Activated CD4-positive, alpha-beta memory T cell treated with anti-CD3 and anti-CD28 coated beads for 36 hours (primary cell): ENCODE measurements at places on chromosomes 3 and 15. TPM values are rescaled to one million over a fixed set of nuclear protein-coding genes. Genes with fewer than 3 reads are reported as not detected.

GRCh38 chr3:39290255-39290654, 10.4 kb upstream of the CX3CR1 start:
- DNase-seq: no peak

- no peak for DNase-seq
Observed at GRCh38 chr3:98034036-98034435, 1.1 kb downstream of the GABRR3 start.

Gene BCHE
- total RNA-seq: not detected

DNA sequence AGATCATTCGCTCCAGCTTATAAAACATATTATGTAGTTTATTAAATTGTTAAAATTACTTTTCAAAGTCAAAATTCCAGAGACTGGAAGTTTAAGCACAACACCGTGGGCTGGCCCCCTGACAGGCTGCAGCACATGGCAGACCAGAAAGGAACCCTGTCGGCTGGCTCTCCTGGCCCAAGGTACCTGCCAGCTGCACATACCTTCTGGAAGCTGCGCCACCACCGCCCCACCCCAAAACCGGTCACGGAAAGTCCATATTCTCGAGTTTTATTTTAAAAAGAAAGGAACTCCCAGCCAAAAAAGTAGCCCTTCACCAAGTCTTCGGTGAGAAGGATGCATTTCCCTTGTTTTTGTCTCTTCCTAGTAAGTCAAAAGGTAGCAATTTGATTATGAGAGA, 94.6 kb downstream of the FOXP1 start:
- DNase-seq: no peak

- no peak for DNase-seq
Observed at GRCh38 chr15:68096099-68096498, 42.0 kb downstream of the PIAS1 start.

GRCh38 chr3:188649521-188649920, 495.6 kb downstream of the LPP start:
- DNase-seq: no peak

- no peak for DNase-seq
Observed at GRCh38 chr3:98600412-98601095, 7.1 kb upstream of the CPOX start.

GRCh38 chr15:58952751-58953150, 19.3 kb upstream of the SLTM start:
- DNase-seq: no peak

- no peak for DNase-seq
Observed at GRCh38 chr3:34920806-34921205, 718.5 kb upstream of the ARPP21 start.

Gene CNTN3
- not detected for total RNA-seq

Gene P2RY14
- 0.17 TPM for total RNA-seq

Gene ARRDC4
- 0.24 TPM for total RNA-seq

DNA sequence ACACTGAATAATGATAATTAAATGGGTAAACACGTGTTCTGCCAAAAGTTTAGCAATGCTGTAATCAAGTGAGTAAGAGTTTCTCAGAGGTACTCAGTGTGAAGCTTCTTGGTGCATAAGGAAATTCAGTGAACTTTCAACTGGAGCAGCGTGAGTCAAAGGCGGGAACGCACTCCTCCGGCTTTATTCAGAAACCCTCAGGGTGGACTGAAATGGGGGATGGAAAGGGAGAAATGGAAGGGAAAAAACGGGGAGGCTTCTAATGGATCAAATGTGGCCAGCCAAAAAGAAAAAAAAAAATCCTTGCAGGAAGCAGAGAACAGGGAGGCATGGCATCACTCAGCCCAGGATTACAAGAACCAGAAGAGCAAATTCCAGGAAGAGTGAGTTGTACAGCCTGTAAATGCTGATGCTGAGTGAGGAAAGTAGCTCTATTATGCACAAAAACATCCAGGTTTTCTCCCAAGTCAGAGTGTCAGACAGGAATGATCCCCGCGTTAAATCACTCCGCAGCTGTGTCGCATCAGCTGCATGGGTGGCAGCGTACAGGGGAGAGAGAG, 85.3 kb downstream of the ASB7 start:
- DNase-seq: no peak

DNA sequence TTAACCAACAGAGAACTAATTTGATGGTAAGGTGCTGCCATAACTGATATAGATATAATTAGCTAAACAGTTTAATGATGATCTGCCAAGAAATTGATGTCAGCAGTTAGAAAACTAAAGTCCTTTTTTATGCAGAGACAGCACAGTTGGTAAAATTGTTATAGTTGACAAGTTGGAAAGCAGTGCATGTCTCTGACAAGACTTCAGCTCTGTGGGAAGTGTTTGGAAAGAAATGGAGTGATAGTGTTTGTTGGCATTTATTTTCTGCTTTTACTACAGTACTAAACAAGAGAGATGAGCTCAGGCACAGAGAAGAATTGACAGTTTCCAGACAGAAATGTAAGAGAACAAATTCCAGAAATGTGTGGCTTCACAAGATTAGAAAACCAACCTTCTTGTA, 523.5 kb upstream of the BCHE start:
- DNase-seq: no peak

DNA sequence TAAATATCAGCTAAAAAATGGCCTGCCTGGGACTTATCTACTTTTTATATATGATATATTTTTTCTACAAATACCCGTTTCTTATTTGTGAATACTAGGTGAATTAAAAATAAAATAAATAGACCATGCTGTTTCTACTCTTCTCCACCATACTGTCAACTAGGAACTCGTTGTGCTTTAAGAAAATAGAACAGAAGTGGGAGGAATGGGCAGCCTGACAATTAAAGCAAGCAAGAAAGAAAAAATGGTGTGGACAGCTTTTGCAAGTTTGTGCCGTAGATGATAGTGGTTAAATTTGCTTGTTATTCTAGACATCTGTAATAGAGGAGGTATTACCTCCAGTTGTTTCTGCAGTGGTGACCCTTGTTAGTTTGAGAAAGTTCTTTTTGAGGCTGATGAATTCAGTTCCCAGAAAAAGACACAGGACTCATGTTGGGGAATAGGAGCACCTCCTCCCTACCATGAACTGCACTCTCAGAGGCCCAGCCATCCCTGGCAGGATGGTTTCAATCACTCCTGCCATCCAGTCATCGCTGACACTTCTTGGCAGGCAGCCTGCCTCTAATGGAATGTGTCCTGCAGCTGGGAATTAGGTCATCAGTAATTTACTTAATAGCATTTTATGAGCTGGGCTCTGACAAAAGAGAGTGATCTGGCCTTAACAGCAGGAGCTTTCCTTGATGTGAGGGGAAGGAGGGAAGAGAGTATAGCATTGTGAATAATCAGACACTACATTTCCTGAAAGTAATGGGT, 105.0 kb upstream of the GAP43 start:
- DNase-seq: no peak

DNA sequence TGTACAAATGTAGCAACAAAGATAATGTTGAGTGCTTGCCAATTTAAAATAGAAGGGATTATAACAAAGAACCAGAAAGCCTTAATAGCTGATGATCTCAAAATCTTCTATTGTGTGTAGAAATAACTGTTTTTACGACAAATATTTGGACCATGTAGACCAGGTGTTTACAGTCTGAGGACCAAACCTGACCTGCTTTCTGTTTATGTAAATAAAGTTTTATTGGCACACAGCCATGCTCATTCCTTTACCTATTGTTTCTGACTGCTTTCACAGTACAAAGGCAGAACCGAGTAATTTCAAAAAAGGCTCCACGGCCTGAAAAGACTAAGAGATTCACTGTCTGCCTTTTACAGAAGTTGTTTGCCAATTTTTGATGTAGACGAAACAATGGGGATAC, 91.8 kb downstream of the GOLIM4 start:
- DNase-seq: no peak

DNA sequence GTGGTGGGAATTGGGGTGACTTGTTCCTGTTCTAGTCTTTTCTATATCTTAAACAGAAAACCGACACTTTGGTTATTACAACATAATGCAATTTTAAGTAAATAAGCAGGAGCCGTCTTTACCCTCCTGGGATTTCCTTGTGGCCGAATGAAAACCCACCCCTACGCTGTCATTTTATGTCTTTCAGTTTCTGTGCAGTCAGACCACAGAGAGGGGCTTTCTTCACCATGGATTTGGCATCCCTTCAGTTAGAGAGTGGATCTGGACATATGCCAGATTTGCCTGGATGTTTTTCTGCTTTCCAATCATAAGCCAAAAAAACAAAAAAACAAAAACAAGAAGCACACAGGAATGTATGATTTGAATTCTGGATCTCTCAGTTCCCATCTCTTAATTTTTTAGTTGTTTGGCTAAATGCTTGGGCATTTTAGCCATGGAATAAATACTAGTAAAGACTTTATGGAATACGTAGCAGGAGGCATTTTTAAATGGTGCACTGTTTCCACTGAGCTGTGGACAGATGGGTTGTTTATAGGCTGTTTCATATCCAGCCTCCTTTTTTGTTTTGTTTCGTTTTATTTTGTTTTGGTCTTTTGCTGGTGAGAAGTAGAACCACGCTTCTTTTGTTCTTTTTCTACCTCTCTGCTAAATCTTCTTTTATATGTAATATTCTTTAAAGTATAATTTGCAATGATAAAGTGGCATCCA, 272.9 kb downstream of the FEZF2 start:
- no peak for DNase-seq

GRCh38 chr3:10370429-10370828, 49.5 kb upstream of the SEC13 start:
- peak; percentile 35 for DNase-seq
